Activated T-cell treated with anti-CD3 and anti-CD28 coated beads, Interleukin-2, amount 50 U/mL, for 72 hours (primary cell): ENCODE measurements at places on chromosomes 4 and X. TPM values are rescaled to one million over a fixed set of nuclear protein-coding genes. Genes with fewer than 3 reads are reported as not detected.

Gene BTC
- not detected for total RNA-seq

Gene RP2
- 4.9 TPM for total RNA-seq

Gene FGG
- not detected for total RNA-seq

Gene ZNF595
- total RNA-seq = 3.4 TPM

Gene ARHGEF38
- not detected for total RNA-seq

Gene MRFAP1
- 148 TPM for total RNA-seq

Gene NUDT6
- 10.3 TPM for total RNA-seq

GRCh38 chrX:40748977-40749376 lies 13.6 kb upstream of the MED14 start:
- no peak overlapping the region for H3K4me3 ChIP-seq
- H3K4me1 ChIP-seq = peaks cover 11% of the 10 kb centered on the region
- no peak for DNase-seq
- H3K36me3 ChIP-seq = peaks cover 9% of the 10 kb centered on the region
- no peak overlapping the region for H3K27ac ChIP-seq

DNA sequence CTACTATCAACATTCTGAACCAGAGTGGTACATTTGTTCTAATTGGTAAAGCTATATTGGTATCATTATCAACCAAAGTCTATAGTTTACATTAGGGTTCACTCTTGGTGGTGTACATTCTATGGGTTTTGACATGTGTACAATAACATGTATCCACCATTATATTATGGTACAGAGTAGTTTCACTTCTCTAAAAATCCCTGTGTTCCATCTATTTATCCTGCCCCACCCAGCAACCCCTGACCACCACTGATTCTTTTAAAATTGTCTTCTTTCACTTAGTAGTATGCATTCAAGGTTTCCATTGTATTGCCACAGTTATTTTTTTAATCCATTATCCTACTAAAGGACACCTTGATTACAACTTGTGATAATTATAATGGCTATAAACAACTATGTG lies 15.3 kb upstream of the TMPRSS11D start:
- no peaks in the 10 kb centered on the region for H3K4me1 ChIP-seq
- DNase-seq = no peak
- no peaks in the 10 kb centered on the region for H3K36me3 ChIP-seq
- no peak overlapping the region for H3K4me3 ChIP-seq

- DNase-seq = no peak
- H3K27me3 ChIP-seq = peaks cover 7% of the 10 kb centered on the region
- no peaks in the 10 kb centered on the region for H3K4me1 ChIP-seq
- no peak overlapping the region for H3K27ac ChIP-seq
Observed at GRCh38 chr4:41670982-41671381, 77.5 kb downstream of the PHOX2B start.

DNA sequence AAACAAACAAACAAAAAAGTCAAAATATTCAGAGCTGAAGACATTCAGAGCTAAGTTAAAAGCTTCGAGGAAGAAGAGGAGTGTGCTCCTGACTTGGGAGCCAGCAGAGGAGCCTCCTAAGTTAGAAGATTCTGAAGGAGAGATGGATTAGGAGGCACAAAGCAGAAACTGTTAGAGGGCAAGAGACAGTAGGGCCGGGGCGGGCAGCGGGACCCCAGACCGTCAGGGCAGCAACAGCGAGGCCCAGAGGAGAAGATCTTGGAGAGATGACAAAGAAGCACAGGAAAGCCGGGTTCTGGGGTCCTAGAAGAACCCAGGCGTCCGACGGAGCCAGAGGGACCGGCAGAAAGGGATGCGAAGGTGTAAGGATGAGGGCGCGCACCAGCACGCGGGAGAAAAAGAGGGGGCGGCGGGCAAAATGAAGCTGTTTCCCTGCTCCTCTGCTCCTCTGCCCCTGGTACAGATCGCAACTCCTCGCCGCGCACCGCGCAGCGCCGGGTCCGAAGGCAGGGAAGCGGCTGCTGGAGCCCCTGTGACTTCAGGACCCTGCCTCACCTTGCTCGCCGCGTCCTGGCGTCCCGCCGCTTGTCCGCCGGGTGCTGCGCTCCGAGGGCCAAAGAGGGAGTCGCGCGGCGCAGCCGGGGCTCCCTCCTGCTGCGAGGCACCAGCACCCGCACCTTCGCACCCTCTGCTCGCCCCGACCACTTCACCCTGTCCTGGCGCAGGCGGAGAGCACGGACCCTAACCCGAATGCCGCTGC lies 477 bp downstream of the KLHL13 start:
- H3K4me1 ChIP-seq = peaks cover 11% of the 10 kb centered on the region
- H3K4me3 ChIP-seq = peak overlapping the region; percentile 87
- H3K27me3 ChIP-seq = peaks cover 27% of the 10 kb centered on the region

- DNase-seq = no peak
- H3K4me1 ChIP-seq = peaks cover 22% of the 10 kb centered on the region
Observed at GRCh38 chrX:1546691-1547251, 9.8 kb upstream of the P2RY8 start.

- peaks cover 8% of the 10 kb centered on the region for H3K27me3 ChIP-seq
- no peaks in the 10 kb centered on the region for H3K4me1 ChIP-seq
- no peak overlapping the region for H3K27ac ChIP-seq
- H3K4me3 ChIP-seq = no peak overlapping the region
Observed at GRCh38 chr4:27128443-27128842, 267.8 kb downstream of the STIM2 start.

DNA sequence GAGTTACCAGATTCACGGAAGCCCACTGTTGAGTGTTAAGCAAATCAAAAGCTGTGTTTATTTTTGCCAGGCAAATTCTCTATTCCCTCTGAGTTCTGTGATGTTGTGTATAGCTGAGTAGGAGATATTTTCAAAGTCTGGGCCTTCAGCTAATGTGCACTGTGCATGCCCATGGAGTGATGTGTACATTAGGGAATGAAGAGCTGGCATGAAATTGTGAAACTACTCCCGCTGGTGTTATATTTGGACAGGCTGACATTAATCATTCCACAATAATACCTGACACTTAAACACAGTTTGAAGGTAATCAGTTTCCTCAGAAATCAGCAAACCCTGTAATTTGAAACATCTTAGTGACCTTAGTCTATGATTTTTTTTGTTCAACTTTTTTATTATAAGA lies 88.1 kb upstream of the MBNL3 start:
- H3K27ac ChIP-seq = no peak overlapping the region
- H3K4me3 ChIP-seq = no peak overlapping the region
- H3K36me3 ChIP-seq = no peaks in the 10 kb centered on the region
- H3K4me1 ChIP-seq = no peaks in the 10 kb centered on the region

DNA sequence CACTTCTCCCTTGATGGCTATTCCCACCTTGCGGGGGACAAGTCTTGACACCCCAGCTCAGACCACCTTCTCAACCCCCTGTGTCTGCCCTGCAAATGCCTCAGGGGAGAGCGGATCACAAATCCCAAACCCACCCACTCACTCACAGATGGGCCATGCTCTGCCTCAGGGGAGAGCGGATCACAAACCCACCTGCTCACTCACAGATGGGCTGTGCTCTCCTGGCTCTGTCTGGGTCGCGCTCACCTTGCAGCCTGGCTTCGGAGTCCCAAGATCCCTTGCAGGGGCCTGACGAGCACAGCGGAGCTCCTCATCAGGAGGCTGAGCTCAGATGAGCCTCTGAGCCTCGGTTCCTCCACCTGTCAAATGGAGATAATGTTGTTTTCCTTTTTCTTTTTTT lies 38.6 kb downstream of the HTRA3 start:
- H3K4me1 ChIP-seq = no peaks in the 10 kb centered on the region
- no peak overlapping the region for H3K4me3 ChIP-seq
- H3K27me3 ChIP-seq = no peaks in the 10 kb centered on the region
- DNase-seq = no peak

DNA sequence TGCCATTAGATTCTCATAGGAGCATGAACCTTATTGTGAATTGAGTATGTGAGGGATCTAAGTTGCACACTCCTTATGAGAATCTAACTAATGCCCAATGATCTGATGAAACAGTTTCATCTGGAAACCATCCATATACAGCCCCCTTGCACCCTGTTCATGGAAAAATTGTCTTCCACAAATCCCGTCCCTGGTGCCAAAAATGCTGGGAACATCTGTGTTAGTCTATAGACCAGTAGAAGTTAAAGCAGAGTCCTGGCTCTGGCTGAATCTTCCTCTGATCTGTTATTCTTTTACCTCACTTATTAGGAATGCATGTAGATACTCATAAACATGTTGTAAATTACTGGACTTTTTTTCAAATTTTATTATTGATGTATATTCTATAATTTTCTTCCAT lies 29.2 kb downstream of the SULT1B1 start:
- H3K4me1 ChIP-seq = no peaks in the 10 kb centered on the region
- no peaks in the 10 kb centered on the region for H3K27me3 ChIP-seq
- DNase-seq = no peak

DNA sequence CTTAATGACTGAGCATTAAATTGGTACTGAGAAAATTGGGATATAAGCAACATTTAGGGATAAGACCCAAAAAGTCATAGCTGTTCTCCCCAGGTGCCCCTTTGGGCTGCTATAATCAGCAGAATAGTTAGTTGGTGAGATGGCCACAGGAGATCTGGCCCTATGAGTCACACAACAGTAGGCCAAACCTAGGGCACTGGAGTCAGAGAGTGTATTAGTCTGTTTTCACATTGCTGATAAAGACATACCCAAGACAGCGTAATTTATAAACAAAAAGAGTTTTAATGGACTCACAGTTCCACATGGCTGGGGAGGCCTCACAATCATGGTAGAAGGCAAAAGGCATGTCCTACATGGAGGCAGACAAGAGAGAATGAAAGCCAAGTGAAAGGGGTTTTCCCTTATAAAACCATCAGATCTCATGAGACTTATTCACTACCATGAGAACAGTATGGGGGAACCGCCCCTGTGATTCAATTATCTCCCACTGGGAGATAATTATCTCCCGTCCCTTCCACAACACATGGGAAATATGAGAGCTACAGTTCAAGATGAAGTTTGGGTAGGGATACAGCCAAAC lies 338.3 kb upstream of the NR3C2 start:
- H3K4me1 ChIP-seq = no peaks in the 10 kb centered on the region
- no peak for DNase-seq
- no peak overlapping the region for H3K4me3 ChIP-seq
- H3K36me3 ChIP-seq = no peaks in the 10 kb centered on the region
- H3K27ac ChIP-seq = no peak overlapping the region

GRCh38 chr4:96063639-96064038 lies 223.7 kb downstream of the PDHA2 start:
- H3K27me3 ChIP-seq = no peaks in the 10 kb centered on the region
- no peaks in the 10 kb centered on the region for H3K4me1 ChIP-seq
- H3K4me3 ChIP-seq = no peak overlapping the region
- H3K27ac ChIP-seq = no peak overlapping the region
- no peaks in the 10 kb centered on the region for H3K36me3 ChIP-seq

DNA sequence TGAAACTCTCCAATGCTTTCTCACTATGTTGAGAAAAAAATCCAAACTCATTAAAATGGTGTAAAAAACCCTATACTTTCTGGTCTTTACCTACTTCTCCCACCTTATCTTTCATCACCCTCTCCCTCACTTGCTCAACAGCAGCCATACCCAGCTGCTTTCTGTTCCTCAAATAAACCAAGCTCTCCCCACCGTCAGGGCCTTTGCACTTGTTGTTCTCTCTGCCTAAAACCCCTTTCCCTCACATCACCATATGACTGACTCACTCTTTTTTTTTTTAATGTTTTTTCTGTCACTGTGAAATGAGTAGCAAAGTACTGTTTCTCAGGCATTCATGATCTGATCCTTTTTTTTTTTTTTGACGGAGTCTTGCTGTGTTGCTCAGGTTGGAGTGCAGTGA lies 122.3 kb upstream of the TMEM164 start:
- DNase-seq = no peak
- no peaks in the 10 kb centered on the region for H3K36me3 ChIP-seq
- no peak overlapping the region for H3K4me3 ChIP-seq
- H3K4me1 ChIP-seq = no peaks in the 10 kb centered on the region
- peaks cover 47% of the 10 kb centered on the region for H3K27me3 ChIP-seq
- H3K27ac ChIP-seq = no peak overlapping the region

- H3K4me1 ChIP-seq = peaks cover 35% of the 10 kb centered on the region
- no peak for DNase-seq
Observed at GRCh38 chrX:40152741-40153344, 55.1 kb upstream of the BCOR start.
